Esophagus squamous epithelium (tissue), 5 donors: ENCODE measurements at places on chromosomes 7 and 10.

- DNase-seq = no peak
Observed at GRCh38 chr10:98170249-98171117, 36.0 kb downstream of the R3HCC1L start.

DNA sequence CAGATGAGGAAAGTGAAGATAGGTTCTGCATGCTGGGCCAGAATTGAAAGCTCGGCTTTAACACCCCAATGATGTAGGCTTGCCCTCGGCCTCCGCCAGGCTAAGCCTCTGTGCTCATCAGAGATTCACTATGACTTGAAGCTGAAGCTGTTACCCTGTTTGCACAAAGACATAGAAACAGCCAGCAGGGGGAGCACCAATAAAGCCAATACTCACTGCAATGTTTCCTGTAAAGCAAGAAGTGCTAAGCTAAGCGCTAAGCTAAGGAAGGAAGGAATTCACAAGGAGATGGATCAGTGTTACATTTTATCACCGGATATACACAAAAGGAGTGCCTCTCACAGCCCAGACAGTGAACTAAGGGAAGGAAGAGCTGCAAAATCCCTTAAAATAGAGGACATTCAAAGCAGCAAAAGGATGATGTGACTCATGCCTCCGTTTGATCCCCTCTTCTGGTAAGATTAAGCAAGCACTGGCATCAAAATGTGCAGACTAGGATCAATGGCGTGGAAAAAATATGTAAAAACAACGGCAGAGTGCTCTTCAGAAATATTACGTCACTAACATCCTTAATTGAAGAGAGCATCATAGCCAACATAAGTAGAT is 153.8 kb downstream of the COBL start:
- DNase-seq = no peak

DNA sequence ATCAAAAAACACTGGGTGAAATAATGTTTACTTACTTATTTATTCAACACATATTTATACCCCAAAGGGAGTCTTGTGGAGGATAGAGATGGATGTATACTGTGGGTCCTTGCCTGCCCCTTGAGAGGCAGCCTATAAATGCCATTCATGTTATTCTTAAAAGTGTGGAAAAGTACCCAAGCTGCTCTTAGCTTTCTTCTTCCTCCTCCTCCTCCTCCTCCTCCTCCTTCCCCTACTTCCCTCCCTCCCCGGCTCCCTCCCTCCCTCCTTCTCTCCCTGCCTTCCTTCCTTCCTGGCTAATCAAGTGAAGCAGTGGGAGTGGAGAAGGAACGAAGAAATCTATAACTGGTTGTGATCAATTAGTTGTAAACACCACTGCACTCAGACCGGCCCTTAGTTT is 21.2 kb upstream of the IGF2BP3 start:
- DNase-seq = no peak

DNA sequence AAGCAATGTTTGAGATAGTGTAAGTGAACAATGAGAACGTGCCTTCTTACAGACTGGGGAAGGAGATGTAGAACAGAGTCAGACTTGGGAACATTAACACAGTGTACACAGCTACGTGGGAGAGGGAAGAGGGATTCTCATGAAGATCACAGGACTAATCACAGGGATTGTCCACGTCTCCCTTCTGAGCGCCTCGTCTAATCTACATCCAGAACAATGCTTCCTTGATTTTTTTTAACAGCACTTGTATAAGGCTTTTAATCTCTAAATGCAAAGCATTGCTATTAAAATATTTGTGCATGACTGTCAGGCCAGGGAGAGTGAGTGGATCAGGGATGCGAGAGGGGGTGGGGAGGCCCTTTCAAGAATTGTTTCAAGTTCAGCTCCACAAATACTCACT is 62.7 kb downstream of the MET start:
- DNase-seq = no peak

GRCh38 chr7:79282070-79282694 is 171.3 kb downstream of the MAGI2 start:
- DNase-seq = no peak

GRCh38 chr7:158705234-158705850 is 738 bp upstream of the NCAPG2 start:
- DNase-seq = no peak

- no peak for DNase-seq
Observed at GRCh38 chr7:28361551-28361950, 50.8 kb upstream of the CREB5 start.
